Stimulated activated CD4-positive, alpha-beta T cell treated with anti-CD3 and anti-CD28 coated beads, Interleukin-1b, Interleukin-23, amount 100 ng/mL, for 4 hours (primary cell): ENCODE measurements at places on chromosomes 12 and 14.
A peak's percentile ranks its signal among the peaks of the same experiment; 100 is the strongest.

DNA sequence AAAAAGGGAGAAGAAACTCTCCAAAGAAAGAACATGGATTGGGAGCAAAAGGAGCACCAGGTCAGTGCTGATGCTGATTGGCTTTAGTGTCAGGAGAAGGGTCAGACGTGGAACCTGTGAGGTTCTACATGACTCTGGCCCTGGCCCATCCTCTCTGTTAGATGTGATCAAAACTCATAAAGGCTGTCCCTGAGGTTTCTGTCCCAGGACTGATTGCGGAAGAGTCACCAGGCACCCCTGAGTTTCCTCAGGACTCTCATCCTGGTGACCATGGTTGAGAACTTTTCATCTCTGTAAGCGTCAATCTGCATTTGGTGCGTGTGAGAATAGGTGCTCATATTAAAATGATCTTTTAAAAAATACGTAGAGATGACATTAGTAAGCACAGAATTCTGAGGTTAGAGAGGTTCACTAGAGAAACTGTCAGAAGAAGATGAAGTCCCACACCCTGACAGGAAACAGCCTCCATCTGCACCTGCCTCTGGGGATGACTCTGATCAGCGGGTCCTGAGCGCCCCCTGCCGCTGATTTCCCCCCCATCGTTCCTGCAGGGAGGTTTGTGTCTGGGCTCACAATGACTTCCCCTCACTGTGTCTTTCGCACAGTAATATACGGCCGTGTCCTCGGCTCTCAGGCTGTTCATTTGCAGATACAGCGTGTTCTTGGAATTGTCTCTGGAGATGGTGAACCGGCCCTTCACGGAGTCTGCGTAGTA is 741.8 kb downstream of the TMEM121 start:
- peak; percentile 88 for DNase-seq

DNA sequence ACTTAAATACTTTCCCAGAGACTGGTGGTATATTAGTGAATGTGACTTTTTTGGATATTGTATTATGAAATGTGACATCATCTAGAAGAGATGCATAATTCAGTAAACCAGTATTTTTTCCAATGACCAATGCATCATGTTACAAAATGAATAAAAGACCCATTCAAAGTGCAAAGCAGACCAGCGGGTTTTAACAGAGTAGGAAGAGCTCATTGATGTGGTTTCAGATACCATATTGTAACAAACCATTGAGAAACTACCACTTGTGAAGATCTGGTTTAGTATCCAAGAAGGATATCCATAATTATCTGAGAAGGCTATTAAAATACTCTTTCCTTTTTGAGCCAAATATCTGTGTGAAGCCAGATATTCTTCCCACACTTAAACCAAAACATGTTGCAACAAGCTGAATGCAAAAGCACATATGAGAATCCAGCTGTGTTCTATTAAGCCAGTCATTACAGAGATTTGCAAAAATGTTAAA is 47.7 kb downstream of the MVK start:
- DNase-seq = no peak

GRCh38 chr14:60355768-60356167 is 106.7 kb downstream of the PPM1A start:
- DNase-seq = no peak

DNA sequence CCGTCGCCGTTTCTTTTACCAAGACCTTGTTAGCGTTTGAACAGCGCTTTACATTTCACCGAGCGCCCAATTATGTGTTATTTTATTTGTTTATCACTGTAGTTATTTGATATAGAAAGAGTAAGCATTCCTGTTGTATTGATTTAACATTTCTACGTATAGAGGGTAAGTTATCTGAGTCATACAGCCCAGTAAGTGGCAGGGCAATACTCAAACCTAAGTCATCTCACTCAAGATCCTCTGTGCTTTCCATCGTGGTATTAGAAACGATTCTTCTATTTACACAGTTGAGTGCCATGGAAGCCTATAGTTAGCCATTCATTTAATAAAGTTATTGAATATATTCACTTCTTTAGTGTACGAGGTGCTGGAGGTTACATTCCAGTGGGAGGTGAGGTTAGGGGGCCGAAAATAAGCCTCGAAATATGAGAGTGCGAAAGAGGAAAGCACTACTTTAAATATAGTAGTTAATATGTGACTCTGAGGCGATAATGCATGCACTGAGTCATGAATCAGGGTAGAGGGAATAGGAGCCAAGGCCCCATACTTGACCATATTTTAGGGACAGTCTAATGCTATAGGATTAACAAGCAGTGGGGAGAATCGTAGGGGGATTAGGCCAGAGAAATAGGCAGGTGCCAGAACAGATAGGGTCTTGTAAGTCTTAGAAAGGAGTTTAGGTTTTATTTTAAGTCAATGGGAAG is 629 bp downstream of the RAD51AP1 start:
- no peak for DNase-seq

- no peak for DNase-seq
These were observed 867.2 kb downstream of the BCL11B start for GRCh38 chr14:98404811-98405210.

GRCh38 chr12:12086973-12087692 is 16.4 kb downstream of the BCL2L14 start:
- no peak for DNase-seq

- DNase-seq = no peak
These were observed 79.5 kb downstream of the FAR2 start for GRCh38 chr12:29228474-29229157.

GRCh38 chr14:57928732-57929131 is 62.8 kb upstream of the SLC35F4 start:
- no peak for DNase-seq

GRCh38 chr14:52961060-52961639 is 10.3 kb upstream of the FERMT2 start:
- DNase-seq = peak; percentile 32

DNA sequence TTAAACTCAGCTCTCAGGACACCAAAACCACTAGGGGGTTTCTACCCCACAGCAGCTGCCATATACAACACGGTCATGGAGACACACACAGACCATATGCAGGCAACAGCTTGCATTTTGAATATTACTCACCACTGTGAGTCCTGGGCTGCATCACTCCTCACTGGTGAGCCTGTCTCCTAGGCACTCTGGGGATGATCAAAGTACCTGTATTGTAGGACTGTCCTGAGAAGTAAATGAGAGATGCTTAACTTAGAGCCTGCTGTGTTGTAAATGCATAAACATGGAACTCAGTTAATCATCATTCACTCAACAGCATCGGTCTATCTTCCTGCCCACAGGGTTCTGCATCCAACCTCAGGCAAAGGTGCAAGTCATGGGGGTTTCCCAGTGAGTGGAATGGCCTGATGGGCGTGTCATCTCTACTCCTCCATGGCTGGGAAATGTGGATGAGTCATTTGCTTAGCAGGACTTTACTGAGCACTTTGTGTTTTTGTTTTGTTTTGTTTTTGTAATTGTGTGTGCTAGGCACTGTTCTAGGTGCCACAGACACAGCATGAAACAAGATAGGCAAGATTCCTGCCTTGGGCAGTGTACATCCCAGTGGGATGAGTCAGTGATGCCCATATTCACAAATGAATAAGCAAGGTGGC is 1141.2 kb upstream of the TMEM132C start:
- DNase-seq = peak; percentile 1

DNA sequence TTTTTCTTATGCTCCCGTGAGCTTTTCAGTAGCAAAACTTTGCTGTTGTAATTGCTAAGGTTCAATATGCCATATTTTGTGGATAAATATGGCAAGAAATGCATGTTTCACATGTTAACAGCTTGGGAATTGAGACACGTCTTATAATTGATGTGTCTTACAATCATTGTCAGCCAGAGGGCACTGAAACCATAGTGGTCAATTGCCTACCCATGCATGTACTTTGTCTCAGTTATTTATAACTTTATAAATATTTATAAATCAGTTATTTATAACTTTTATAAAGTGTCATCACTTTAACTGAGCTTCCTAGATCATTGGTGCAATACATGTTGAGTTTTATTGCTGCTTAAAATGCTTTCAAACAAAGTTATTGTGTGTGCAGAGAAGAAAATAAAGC is 82.0 kb downstream of the CATSPERB start:
- peak; percentile 4 for DNase-seq

DNA sequence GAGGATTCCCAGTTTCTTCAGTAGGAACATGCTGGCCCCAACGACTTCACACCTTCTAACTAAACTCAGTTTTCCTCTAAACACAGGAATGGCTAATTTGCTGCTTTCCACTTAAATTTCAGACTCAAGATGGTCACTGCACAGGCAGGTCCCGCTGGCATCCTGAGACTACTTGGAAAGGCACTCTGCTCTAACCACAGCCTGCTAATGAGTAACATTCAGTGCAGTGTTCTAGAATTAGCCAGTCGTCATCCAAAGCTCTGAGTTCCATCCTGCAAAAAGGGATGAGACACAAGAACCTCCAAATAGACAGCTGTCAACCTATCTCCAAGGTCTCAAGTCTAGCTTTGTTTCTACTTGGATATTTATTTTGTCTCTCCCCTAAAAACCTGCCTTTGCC is 6.0 kb downstream of the CCDC92 start:
- DNase-seq = no peak

- DNase-seq = no peak
These were observed 18.8 kb downstream of the GPR65 start for GRCh38 chr14:88023658-88024187.

GRCh38 chr12:6177642-6178358 is 22.4 kb upstream of the CD9 start:
- no peak for DNase-seq

DNA sequence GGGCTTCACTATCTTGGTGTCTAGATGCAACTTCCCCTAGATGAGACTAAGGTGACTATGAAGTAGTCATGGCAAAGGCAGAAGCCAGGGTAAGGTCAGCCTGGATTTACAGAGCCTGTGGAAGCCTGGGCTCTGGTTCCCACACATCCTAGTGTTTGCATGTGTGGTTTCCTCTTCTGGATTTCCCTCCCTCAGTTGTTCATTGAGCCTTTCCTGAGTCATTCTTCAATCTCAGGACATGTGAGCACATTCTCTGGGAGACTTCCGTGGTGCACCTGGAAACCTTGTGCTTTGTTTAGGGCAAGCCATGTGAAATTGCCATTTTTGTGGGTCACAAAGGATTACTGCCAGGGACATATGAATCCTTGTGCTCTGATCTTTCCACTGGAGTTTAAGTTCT is 236.6 kb downstream of the C12orf75 start:
- DNase-seq = no peak

- no peak for DNase-seq
These were observed 71.8 kb downstream of the CACNA1C start for GRCh38 chr12:2124466-2125023.

DNA sequence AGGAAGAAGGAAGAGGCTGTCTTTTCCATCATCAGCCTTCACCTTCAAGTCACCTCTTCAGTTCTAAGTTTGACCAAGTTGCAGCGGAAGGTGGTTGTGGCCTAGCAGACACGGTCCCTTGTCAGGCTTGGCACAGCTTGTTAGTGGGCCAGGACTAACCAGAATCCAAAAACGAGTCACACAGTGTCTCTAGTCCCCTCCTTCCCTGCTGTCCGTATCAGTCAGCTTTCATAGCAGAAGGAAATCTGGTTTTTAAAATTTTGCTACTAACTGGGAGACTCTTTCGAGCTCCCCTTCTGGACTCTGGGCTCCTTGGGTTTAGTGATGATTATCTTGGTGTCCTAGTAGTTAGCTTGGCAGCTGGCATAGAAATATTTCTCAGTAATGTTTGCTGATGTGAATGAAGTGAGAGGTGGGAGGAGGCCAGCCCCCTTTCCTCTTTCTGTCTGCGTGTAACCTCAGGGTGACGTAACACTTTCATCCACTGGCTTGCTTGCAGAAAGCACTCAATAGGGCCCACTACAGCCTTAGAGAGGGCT is 3.8 kb downstream of the ETV6 start:
- peak; percentile 16 for DNase-seq
